ENCODE measurements at places on chromosomes 2 and 18.

- DNase-seq: peak; percentile 89
Observed at GRCh38 chr2:46164529-46165301, 132.5 kb upstream of the EPAS1 start.

GRCh38 chr18:63433334-63433866 is 11.1 kb upstream of the VPS4B start:
- DNase-seq: no peak

DNA sequence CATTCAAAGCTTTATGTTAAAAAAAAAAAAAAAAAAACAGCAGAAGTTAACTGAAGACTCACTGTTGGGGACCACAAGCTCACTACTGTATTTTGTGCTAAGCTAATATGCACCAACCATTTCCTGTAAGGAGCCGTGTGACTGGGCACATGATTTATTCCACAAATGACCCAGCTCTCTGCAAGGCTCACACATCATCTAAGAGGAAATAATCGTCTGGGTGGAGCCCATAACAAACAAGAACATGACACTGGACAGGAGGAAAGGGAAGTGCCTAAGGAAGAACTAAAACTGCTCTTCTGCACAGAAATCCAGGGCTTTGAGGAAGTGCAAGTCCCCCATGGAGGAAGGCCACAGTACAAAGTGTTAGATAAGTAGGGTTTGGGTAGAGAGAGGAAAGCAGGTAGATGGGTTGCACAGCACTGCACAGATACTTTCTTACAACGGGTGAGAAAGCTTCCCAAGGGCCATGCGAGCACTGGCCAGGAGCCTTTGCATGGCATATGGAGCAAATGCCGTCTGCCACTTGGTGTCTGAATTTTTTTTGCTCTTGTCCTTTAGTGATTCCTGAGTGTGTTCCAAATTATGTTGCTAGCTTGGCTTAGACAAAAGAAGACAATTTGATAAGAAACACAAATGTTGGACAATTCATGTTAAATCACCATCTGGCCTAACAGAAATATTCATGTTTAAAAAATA is 24.4 kb downstream of the NFE2L2 start:
- no peak for DNase-seq

DNA sequence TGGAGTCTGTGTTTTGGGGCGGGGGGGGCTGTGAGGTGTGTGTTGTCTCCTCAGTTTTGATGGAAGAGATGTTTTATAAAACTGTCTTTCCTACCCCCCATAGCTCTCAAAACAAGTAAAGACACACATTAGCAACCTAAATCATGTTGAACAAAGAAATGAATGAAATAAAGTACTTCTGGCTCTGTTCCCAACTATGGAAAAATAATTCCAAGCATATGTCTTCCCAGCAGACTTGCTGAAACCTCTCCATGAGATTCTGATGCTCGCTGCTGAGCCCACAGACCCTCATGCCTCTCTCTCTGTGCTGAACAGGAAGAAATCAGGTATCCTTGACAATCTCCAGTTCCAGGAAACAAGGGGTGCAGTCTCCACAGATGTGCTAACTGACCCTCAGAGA is 226.7 kb upstream of the KLHL29 start:
- DNase-seq: no peak

All from urothelium cell line (cell line).